ENCODE measurements at places on chromosomes 3 and 15. TPM values are rescaled to one million over a fixed set of nuclear protein-coding genes. Genes with fewer than 3 reads are reported as not detected.

DNA sequence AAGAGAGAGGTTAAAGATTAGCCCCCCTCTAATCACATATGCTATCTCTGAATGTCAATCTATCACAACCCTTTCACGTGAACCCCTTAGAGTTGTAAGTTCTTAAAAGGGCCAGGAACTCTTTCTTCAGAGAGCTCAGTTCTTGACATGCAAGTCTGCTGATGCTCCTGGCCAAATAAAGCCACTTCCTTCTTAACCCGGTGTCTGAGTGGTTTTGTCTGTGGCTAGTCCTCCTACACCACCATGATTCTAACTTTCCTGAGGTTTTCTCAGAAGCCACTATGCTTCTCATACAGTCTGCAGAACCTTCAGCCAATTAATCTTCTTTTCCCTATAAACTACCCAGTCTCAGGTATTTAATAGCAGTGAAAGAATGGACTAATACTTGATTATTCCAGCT, 231.1 kb upstream of the CNTN6 start:
- H3K27ac ChIP-seq, result no peak overlapping the region
- H3K4me3 ChIP-seq, result no peak overlapping the region
- no peaks in the 10 kb centered on the region for H3K27me3 ChIP-seq
- no peaks in the 10 kb centered on the region for H3K36me3 ChIP-seq
- no peak for DNase-seq
- no peaks in the 10 kb centered on the region for H3K4me1 ChIP-seq

GRCh38 chr3:179297971-179298725, 24.7 kb upstream of the ZNF639 start:
- no peaks in the 10 kb centered on the region for H3K36me3 ChIP-seq
- H3K4me1 ChIP-seq, result no peaks in the 10 kb centered on the region
- H3K27ac ChIP-seq, result no peak overlapping the region
- no peak for DNase-seq

GRCh38 chr3:113231827-113232253, 20.5 kb downstream of the BOC start:
- no peak overlapping the region for H3K27ac ChIP-seq
- H3K27me3 ChIP-seq, result no peaks in the 10 kb centered on the region
- H3K4me3 ChIP-seq, result no peak overlapping the region
- H3K36me3 ChIP-seq, result no peaks in the 10 kb centered on the region
- H3K4me1 ChIP-seq, result no peaks in the 10 kb centered on the region

GRCh38 chr15:52256930-52257733, 38.5 kb downstream of the MYO5C start:
- no peaks in the 10 kb centered on the region for H3K27me3 ChIP-seq
- no peak overlapping the region for H3K4me3 ChIP-seq
- no peaks in the 10 kb centered on the region for H3K36me3 ChIP-seq
- DNase-seq, result no peak
- H3K4me1 ChIP-seq, result no peaks in the 10 kb centered on the region

DNA sequence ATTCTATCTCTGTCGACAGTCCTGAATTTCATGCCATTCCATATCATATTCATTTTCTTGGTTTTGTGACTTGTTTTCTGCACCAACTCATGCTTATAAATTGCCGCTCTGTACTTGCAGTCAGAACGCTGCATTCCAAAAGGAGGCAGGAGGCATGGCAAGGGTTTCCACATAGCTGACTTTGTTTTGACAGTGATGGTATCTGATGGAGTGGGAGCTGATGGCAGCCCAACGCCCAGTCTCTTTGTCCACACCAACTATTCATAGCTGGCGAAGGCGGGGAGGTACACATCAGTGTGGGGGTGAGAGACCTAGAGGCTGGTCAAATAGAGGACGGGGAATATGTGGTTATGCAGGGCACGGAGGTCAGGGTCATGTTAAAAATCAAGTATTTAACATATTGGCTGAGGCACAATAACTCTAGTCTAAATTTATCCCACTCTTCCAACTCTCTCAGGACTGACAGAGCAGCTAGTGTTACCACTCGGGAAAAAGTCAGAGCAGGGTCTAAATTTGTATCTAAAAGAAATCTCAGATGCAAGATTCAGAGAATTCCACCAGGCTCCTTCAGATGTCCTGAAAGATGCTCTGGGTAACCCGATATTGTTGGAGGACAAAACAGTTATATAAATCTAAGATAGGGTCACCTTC, 67.8 kb upstream of the ATP13A3 start:
- H3K36me3 ChIP-seq, result no peaks in the 10 kb centered on the region
- H3K27me3 ChIP-seq, result no peaks in the 10 kb centered on the region
- no peak overlapping the region for H3K27ac ChIP-seq
- DNase-seq, result no peak

DNA sequence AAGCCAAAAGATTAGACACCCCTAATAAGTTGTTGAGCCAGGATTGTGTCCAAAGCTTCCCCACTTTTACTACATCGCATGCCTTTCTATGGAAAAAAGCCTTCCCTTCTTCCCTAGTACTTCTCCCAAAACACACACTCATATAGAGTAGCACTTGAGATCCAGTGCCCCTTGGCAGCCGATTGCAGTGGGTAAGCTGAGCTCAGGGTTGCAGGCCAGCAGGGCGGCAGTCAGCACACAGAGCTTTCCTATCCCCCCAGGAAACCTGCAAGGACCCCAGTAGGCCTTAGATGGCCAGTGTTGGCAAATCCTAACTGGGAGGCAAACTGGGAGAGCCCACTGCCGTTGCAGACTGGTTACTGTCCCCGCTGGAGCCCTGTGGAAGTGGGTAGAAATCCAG, 75.7 kb upstream of the C15orf39 start:
- DNase-seq, result no peak
- H3K27me3 ChIP-seq, result no peaks in the 10 kb centered on the region
- H3K4me3 ChIP-seq, result no peak overlapping the region
- H3K4me1 ChIP-seq, result no peaks in the 10 kb centered on the region
- H3K27ac ChIP-seq, result no peak overlapping the region
- H3K36me3 ChIP-seq, result no peaks in the 10 kb centered on the region

DNA sequence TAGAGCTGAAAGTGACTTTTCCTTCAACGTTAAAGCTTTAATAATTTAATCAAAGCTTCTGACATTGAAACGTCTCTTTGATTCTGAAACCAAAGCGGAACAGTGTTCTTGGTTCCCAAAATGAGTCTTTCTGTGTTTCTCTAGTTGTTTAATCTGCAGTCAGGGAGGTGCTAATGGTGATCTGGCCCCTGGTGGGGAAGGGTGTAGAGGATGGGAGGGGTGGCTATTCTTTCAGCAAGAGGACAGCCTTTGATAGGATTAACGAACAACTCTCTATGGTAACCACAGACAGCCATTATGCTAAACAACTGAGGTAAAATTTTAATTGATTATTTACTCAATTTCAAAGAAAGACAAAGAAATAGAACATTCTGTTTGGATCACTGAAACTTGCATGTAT, 79.9 kb upstream of the CADPS start:
- H3K36me3 ChIP-seq, result no peaks in the 10 kb centered on the region
- DNase-seq, result no peak
- H3K27me3 ChIP-seq, result no peaks in the 10 kb centered on the region
- no peaks in the 10 kb centered on the region for H3K4me1 ChIP-seq
- no peak overlapping the region for H3K27ac ChIP-seq

DNA sequence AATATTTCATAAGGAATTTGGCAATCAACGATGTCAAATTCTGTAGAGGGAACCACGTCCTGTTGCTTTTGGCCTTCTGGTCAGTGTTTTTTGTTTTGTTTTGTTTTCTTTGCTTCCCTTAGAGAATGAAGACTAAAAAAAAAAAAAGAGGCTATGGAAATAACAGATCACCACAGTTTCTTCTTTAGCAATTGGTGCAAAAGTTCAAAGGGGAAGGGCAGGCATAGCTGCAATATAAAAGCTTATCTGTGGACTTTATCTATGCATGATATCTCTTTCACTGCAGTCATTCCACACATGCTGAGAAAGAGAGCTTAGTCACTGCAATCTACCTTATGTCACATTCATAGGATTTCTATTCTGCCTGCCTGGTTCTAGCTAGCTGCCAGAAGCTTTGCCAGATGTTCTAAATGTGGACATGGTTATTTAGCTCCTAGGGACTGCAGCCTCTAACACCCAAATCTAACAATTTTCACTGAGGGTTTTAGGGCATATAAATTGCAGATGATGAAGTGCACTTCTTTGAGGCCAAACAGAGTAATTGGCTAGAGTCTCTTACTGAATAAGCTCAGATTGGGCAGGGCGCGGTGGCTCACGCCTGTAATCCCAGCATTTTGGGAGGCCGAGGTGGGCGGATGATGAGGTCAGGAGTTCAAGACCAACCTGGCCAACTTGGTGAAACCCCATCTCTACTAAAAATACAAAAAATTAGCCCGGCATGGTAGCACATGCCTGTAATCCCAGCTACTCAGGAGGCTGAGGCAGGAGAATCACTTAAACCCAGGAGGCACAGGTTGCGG, 637.2 kb downstream of the NTRK3 start:
- H3K27me3 ChIP-seq, result no peaks in the 10 kb centered on the region
- no peak for DNase-seq
- no peaks in the 10 kb centered on the region for H3K36me3 ChIP-seq
- no peaks in the 10 kb centered on the region for H3K4me1 ChIP-seq
- H3K27ac ChIP-seq, result peak overlapping the region; percentile 33

DNA sequence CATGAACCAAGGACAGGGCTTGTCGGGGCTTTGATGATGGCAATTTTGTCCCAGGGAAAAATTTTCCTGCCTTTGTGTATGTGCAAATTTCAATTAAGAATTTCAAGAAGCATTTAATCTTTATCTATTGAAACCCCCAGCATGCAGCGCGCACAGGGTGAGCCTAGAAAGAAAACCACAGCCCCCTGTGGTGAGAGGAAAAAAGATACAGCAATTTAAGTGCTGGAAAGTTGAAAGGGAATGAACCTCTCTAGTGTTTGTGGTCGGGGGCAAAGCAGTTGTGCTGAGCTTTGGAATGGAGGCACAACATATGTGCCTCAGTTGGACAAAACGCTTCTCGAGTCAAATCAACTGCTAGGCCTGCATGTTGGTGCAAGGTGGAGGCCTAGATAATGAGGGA, 111.8 kb upstream of the C15orf61 start:
- H3K36me3 ChIP-seq, result no peaks in the 10 kb centered on the region
- no peaks in the 10 kb centered on the region for H3K4me1 ChIP-seq
- DNase-seq, result no peak
- H3K27me3 ChIP-seq, result no peaks in the 10 kb centered on the region
- no peak overlapping the region for H3K4me3 ChIP-seq

- H3K27me3 ChIP-seq, result no peaks in the 10 kb centered on the region
- DNase-seq, result no peak
- H3K27ac ChIP-seq, result no peak overlapping the region
- H3K4me1 ChIP-seq, result no peaks in the 10 kb centered on the region
Observed at GRCh38 chr3:125006291-125006731, 49.5 kb downstream of the HEG1 start.

- no peak for DNase-seq
- H3K27ac ChIP-seq, result no peak overlapping the region
- H3K4me3 ChIP-seq, result no peak overlapping the region
- H3K27me3 ChIP-seq, result no peaks in the 10 kb centered on the region
- H3K4me1 ChIP-seq, result no peaks in the 10 kb centered on the region
Observed at GRCh38 chr3:61872077-61872706, 310.8 kb downstream of the PTPRG start.

- no peak overlapping the region for H3K4me3 ChIP-seq
- H3K4me1 ChIP-seq, result no peaks in the 10 kb centered on the region
- H3K27me3 ChIP-seq, result no peaks in the 10 kb centered on the region
- DNase-seq, result no peak
Observed at GRCh38 chr3:118406562-118406961, 628.1 kb downstream of the IGSF11 start.

- H3K4me3 ChIP-seq, result no peak overlapping the region
- H3K27me3 ChIP-seq, result no peaks in the 10 kb centered on the region
- DNase-seq, result no peak
- H3K27ac ChIP-seq, result no peak overlapping the region
- no peaks in the 10 kb centered on the region for H3K36me3 ChIP-seq
Observed at GRCh38 chr15:88541709-88542341, 4.7 kb downstream of the DET1 start.

- H3K27me3 ChIP-seq, result no peaks in the 10 kb centered on the region
- H3K27ac ChIP-seq, result no peak overlapping the region
- H3K4me3 ChIP-seq, result no peak overlapping the region
- H3K4me1 ChIP-seq, result no peaks in the 10 kb centered on the region
Observed at GRCh38 chr3:120302361-120302760, 17.3 kb upstream of the GPR156 start.

DNA sequence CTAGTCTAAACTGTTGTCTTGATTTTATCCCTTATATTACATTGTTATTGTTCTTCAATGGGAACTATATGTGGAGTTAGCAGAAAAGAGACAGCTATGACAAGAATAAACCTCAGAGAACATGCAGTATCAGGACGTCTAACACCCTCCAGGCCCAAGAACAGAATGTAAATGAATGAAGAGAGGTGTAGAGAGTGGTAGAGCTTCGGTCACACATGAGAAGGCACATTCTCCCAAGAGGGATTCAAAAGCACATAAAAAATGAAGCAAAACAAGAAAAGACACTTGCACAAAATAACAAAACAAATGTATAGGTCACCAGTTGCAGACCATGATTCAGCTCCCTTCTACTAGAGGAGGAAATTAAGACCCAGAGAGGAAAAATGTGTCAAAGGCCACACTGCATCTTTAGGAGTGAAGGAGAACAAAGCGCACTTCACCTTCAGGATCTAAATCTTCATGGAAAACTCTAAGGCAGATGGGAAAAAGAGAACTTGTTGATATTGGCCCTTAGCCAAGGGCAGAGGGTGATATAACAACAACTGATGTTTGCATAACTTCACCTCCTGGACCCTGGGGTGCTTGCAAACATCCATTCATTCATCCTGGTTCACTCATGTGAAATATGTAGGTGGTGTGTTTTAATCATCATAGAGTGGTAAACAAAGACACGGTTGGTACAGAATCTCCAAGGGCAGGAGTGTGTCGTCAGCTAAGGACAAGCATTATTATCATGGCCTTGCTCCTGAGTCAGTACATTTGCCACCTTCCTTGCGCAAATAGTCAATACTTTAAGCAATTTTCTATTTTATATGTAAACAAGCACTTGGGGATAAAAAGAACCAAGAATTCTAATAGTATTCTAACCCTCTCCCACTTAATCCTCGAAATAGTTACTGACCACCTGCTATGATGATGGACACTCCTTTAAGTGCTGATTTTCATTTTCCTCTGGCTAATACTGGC, 8.8 kb downstream of the NEK10 start:
- H3K27me3 ChIP-seq, result no peaks in the 10 kb centered on the region
- H3K4me3 ChIP-seq, result no peak overlapping the region
- H3K4me1 ChIP-seq, result peaks cover 31% of the 10 kb centered on the region

- H3K27ac ChIP-seq, result no peak overlapping the region
- no peak overlapping the region for H3K4me3 ChIP-seq
- H3K27me3 ChIP-seq, result no peaks in the 10 kb centered on the region
- no peaks in the 10 kb centered on the region for H3K36me3 ChIP-seq
Observed at GRCh38 chr3:64901986-64902516, 214.3 kb upstream of the ADAMTS9 start.

GRCh38 chr3:17045705-17046104, 160.9 kb downstream of the PLCL2 start:
- no peak overlapping the region for H3K4me3 ChIP-seq
- H3K4me1 ChIP-seq, result no peaks in the 10 kb centered on the region
- H3K27me3 ChIP-seq, result no peaks in the 10 kb centered on the region
- H3K36me3 ChIP-seq, result no peaks in the 10 kb centered on the region
- no peak overlapping the region for H3K27ac ChIP-seq

- no peak overlapping the region for H3K27ac ChIP-seq
- no peaks in the 10 kb centered on the region for H3K4me1 ChIP-seq
- H3K4me3 ChIP-seq, result no peak overlapping the region
- H3K36me3 ChIP-seq, result no peaks in the 10 kb centered on the region
- no peak for DNase-seq
Observed at GRCh38 chr15:97683831-97684230, 276.7 kb upstream of the ARRDC4 start.

GOLGA6L7 gene
- not detected for total RNA-seq

LYSMD2 gene
- total RNA-seq, result 17.7 TPM

GRAMD2A gene
- total RNA-seq, result 27.8 TPM

P3H2 gene
- 0.70 TPM for total RNA-seq

LRRC15 gene
- 0.28 TPM for total RNA-seq

NANOGP8 gene
- not detected for total RNA-seq

CCR1 gene
- 1.2 TPM for total RNA-seq
